ENCODE measurements at places on chromosomes 2 and 18.
A peak's percentile ranks its signal among the peaks of the same experiment; 100 is the strongest.

- no peak for DNase-seq
Measured at GRCh38 chr2:229713371-229714079, 830 bp downstream of the DNER start.

DNA sequence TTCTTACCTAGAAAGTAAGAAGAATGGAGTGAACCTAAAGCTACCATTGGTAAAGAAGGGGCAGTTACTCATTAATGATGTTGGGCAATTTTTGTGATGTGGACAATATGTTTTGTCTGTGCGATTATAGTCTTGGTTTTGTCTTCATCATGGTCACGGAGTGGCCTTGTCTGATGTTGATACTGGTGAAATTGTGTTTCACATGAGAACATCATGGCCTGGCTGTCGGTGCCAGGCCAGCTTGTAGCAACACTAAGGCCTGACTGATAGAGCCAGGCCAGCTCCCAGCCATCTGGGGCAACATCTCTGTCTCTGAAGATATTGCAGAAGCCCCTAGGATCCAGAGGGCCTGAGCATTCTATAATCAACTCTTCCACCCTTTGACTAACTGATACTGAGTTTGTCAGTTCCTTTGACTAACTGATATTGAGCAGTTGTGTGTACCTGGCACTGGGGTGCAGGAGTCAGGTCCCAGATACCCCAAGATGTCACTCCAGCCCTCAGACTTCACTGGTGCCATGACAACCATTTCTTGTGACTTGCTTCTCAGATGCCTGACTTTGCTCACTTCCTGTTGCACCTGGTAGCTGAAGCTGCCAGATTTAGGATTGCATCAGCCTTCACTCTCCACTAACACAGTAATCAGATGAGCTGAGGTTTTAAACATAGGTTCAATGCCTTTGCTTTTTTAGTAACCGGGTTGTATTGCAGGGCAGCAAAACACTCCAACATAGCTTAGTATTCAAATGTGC lies 62.5 kb downstream of the RPIA start:
- DNase-seq = no peak

DNA sequence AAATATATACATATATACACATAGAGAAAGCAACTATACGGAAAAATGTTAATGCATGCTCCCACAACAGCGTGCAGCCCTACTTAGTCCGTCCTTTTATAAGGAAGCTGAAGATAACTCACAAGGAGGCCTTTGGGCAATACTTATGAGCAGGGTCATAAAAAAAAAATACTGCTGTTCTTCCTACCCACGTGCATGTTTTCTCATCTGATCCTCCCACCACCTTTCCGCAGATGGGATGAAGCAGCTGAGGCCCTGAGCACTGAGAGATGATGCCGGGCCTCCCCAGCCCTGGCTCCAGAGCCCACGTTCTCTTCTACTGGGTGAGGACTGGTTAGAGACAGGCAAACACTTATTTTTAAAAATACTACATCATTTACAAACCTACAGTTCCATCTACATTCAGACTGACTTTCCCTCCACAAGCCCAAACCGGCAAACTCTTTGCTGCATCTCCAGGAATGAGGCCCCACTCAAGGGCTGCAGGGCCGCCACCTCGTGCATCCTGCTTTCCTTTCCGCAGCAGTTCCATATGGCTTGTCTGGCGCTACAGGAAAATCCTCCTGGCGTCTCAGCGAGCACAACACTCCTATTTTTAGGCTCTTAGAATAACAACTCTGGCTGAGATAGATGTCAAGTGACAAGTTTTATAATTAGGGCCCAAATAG lies 41.6 kb downstream of the TBC1D8 start:
- DNase-seq = no peak

- no peak for DNase-seq
Measured at GRCh38 chr2:8996006-8996405, 7.5 kb downstream of the MBOAT2 start.

GRCh38 chr2:234245945-234246344 lies 195.4 kb downstream of the SPP2 start:
- DNase-seq = no peak

DNA sequence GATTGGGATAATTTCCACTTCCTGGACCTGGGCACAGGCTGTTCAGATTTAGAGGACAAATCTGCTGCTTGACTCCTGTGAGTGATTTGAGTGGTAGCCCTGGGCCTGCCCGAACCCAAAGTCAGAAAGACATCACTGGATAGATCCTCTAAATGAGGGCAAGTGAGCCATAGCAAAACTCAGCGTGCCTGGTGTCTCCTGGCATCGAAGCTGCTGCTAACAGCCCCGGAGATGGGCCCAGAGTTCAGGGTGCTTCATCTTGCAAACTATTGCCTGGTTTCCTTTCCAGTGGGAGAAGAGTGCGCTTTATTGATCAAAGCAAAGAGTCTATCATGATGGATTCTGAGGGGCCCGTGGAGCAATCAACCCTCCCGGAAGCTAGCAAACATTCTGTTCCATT lies 153.1 kb upstream of the KLHL29 start:
- DNase-seq = no peak

GRCh38 chr2:121532894-121533293 lies 2.2 kb downstream of the RNU4ATAC start:
- no peak for DNase-seq

GRCh38 chr2:208175840-208176153 lies 12.4 kb upstream of the CRYGA start:
- DNase-seq = peak; percentile 12

GRCh38 chr2:32865399-32866068 lies 81.2 kb upstream of the LTBP1 start:
- no peak for DNase-seq

GRCh38 chr2:11830708-11831301 lies 84.4 kb downstream of the LPIN1 start:
- DNase-seq = no peak

- DNase-seq = no peak
Measured at GRCh38 chr2:216260629-216261028, 111.7 kb downstream of the MARCHF4 start.

DNA sequence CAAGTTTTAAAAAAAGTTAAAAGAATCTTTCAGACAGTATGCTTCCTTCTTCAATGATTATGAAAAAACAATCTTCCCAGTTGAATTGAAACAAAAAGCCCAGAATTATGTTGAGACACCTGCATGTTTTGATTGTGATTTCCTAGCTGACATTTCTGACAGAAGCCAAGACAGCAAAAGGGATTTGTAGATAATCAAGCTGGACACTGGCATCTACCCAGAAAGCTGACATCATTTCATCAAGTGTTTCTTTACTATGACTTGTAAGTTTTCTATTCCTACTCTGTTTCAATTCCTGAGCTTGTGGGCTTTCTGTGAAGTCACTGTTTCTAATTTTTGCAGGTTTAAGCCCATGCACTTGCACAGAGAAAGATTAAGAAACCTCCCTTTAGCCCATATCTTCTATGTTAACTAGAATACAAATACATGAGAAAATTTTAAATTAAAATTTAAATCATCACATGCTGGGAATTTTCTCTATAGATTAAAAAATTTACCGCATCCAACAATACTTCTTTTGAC lies 82.9 kb upstream of the CCDC85A start:
- no peak for DNase-seq

- DNase-seq = no peak
Measured at GRCh38 chr2:111909079-111909478, 10.7 kb downstream of the MERTK start.

DNA sequence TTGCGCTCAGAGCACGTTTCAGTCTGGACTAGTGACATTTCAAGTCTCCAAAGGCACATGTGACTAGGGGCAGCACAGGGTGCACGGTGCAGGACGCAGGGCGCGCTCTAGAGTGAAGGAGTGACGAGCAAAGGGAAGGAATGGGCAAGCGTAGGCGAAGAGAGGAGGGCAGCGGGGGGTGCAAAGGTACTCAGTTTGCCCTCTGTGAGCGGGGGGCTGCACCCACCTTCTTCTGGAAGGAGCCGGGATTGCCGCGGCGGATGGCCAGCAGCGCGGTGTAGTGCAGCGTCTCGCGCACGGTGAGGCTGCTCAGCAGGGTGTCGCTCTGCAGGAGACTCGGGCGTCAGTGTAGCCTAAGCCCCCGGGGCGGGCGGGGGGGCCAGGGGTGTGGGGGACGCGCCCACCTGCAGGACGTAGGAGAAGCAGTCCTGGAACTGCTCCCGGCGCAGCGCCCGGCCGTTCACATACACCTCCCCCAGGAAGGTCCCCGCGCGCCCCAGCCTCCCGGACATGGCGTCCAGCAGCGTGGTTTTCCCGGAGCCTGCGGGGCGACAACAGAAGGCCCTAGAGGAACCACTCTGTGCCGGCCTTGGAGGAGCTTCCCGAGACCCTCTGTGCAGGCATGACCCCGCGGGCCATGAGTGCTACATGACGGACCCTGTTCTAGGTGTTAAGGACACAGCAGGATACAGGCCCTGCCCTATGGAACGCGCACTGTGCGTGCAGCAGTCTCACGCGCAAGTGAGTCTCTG lies 6.9 kb downstream of the ABCG5 start:
- no peak for DNase-seq

DNA sequence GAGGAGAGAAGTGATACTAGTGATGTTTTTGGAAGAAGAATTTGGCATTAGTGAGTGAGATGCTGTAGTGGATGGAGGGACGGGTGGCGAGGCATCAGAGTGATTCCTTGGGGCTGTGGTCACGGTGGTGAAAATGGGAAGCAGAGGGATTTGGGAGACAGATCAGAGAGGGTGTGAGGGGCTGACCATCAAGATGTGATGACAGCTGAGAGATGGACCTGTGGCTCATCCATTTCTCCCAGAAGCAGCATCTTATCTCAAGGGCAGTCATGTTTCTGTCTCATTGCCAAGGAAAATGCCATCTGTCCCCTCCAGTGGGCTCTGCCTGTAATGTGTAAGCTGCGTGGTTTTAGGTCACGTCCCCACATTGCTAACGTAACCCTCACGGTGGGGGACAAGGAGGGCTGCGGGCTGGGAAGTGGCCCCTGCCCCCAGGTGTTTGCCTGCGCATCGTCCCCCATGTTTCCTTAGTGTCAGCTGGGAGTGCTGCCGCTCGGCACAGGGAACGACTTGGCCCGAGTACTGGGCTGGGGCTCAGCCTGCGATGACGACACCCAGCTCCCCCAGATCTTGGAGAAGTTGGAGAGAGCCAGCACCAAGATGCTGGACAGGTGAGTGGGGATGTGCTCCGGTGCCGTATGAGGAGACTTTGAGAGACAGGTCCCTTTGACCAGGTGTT lies 91.0 kb downstream of the DGKD start:
- DNase-seq = no peak

DNA sequence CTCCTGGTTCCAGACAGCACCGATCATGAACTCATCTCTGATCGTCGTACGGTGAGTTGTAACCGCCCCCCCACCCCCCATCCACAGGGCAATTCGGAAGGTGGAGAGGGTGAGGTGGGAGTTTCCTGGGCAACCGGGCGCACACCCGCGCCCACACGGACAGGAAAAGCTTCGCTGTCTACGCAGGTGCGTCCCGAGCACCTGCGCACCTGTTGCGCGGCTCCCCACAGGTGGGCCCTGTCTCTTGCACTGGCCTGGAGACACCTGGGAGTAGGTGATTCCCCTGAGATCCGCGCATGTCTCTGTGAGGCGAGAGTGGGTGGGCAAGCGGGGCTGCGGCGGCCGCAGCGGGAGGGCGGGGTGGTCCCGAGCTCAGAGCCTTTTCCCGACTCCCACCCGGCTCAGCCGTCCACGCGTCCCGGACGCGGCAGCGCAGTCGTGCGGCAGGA lies 459 bp upstream of the ATP6V1C2 start:
- no peak for DNase-seq

DNA sequence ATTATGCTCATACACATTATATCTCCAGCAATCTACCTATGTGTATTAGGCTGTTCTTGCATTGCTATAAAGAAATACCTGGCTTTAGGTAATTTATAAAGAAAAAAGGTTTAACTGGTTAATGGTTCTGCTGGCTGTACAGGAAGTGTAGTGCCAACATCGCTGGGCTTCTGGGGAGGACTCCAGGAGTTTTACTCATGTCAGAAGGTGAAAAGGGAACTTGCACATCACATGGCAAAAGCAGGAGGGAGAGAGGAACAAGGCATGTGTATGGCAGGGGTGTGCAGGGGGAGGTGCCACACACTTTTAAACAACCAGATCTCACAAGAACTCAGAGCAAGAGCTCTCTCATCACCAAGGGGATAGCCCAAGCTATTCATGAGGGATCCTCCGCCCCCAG lies 715.4 kb upstream of the ZEB2 start:
- no peak for DNase-seq

GRCh38 chr18:3405713-3406112 lies 44.3 kb upstream of the TGIF1 start:
- DNase-seq = no peak
